ENCODE measurements at places on chromosomes 5 and 9.
A peak's percentile ranks its signal among the peaks of the same experiment; 100 is the strongest.

GRCh38 chr5:75450069-75450468 lies 61.4 kb downstream of the CERT1 start:
- DNase-seq: no peak

DNA sequence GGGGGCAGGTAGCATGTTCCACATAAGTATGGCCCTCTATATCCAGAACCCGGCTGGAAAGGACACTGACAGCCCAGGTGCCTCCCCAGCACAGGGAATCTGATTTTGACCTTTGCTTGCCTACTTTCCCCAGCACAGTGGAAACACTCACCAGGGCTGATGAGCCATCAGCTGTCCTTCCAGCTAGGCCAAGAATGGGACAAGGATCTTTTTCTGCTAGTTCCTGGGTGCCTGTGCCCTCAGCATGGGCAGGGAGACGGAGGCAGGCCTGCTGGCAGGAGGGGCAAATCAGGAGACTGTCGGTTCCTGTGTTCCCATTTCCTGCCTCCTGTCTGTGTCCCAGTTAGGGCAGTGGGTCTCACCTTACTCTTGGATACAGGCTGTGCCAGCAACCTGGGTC lies 1.1 kb downstream of the CYFIP2 start:
- DNase-seq: no peak

- no peak for DNase-seq
Observed at GRCh38 chr5:124678922-124679519, 67.4 kb downstream of the ZNF608 start.

DNA sequence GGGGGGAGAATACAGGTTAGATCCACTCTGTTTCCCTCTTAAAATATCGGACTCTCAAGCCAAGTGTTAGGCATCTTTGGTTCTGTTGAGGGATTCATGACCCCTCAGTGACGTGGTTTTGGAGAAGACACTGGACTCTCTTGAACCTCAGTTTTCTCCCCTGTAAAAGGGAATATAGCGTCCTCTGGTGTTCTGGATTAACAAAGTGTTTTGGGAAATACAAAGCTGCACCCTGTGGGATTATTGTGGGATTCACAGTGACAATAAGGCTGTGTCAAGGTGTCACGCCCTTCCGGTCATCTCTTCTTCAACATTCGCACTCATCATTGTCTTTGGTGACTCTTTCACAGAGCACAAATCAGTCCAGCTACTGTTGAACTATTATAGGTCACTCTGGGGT lies 139.0 kb downstream of the IRX1 start:
- no peak for DNase-seq

DNA sequence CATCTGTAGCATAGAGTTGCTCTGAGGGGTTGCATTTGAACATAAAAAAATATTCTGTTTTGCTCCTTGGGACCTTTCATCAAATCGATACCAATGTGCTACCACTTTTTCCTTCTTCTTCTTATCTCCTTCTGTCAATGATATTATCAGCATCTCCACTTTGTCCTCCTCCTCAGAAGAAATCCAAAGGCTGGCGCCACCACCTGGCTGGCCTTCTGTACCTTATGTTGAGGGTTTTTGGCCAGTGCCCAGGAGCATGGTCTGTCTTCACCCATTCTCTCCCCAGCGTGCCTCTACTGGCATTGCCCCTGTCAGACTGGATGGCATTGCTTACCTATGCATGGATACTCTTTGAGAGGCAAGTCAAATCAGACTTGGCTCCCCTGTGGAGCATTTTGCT lies 167.2 kb downstream of the CFAP90 start:
- DNase-seq: no peak

GRCh38 chr5:176425138-176425537 lies 8.8 kb upstream of the CLTB start:
- DNase-seq: no peak

GRCh38 chr5:143275512-143276363 lies 127.7 kb downstream of the NR3C1 start:
- no peak for DNase-seq

DNA sequence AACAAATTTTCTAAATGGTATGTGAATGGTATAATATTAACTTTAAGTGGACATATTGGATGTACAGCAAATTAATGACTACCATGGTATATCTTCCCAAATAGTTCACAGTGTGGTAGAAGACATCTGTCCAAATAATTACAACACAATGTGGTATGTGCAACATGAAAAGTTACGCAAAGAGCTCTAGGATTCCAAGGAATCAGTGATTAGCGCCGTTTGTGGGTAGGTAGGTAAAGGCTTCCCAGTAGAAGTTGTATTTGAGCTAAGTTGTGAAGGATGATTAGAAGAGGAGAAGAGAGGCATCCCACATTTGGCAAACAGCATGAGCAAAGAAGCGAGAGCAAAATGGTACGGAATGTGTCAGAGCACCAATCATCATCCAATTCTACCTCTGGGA lies 14.3 kb upstream of the KLF9 start:
- no peak for DNase-seq

DNA sequence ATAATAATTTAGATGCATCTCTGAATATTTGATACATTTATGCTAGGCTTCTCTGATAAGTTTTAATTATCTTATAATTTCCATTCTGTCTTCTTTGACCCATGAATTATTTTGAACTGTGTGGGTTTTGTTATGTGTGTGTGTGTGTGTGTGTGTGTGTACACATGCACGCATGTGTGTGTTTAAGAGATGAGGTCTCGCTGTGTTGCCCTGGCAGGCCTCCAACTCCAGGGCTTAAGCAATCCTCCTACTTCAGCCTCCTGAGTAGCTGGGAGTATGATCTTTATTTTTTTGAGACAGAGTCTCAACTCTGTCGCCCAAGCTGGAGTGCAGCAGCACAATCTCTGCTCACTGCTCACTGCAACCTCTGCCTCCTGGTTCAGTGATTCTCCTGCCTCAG lies 75.4 kb downstream of the NDUFAF2 start:
- DNase-seq: no peak

DNA sequence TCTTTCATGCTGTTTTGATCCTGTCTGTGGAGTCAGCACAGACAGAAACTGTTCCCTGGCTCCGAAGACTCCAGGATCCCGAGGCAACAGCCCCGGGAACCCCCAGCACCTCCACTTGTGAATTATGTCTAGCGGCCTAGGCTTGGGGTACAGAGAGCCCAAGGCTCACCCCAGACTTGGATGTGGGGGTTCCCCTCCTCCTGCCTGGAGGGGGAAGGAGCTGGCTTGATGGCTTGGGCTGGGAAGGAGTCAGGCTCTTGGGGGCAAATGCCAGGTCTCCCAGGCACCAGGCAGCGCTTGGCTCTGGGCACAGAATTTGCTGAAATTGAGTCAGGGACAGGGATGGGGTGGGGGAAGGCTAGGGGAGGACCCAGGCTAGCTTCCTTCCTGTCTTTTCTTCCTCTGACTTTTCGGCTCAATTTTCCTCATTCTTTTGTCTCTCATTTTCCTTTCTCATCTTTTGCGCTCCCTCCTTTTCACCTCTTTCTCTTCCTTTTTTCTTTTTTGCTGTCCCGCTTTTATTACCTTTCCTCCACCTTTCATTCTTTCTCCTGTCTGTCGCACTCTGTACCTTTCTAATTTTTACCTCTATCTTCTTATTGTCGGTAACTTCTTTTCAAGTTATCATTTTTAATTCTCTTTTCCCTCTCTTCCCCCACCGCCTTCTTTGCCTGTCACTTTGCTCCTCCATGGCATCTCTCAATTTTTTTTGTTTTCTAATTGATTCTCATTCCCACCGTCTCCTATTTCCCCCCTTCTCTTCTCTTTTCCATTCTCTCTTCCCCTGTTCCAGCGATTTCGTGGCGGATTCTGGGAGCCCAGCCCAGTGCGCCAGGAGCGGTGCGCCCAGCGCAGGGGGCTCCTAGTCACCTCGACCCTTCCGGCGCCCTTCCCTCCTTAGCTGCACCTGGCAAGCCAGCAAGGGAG lies 10.5 kb downstream of the MSX2 start:
- no peak for DNase-seq

DNA sequence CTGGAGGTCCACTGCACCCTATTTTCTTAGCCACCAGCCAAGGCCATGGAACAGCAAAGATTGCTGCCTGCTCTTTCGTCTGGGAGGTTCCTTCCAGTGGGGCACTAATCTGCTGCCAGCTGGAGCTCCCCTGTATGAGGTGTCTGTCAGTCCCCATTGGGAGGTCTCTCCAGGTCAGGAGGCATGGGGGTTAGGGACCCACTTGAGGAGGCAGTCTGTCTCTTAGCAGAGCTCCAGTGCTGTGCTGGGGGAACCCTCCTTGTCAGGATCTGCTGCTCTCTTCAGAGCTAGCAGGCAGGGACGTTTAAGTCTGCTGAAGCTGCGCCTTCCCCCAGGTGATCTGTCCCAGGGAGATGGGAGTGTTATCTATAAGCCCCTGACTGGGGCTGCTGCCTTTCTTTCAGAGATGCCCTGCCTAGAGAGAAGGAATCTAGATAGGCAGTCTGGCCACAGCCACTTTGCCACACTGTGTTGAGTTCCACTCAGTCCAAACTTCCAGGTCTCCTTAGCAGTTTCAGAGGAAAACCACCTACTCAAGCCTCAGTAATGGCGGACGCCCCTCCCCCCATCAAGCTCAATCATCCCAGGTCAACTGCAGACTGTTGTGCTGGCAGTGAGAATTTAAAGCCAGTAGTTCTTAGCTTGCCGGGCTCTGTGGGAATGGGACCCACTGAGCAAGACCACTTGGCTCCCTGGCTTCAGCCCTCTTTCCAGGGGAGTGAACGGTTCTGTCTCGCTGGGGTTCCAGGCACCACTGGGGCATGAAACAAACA lies 317.7 kb downstream of the LRRC70 start:
- DNase-seq: no peak

- DNase-seq: peak; percentile 75
Observed at GRCh38 chr5:132386644-132387286, 17.3 kb downstream of the SLC22A5 start.

DNA sequence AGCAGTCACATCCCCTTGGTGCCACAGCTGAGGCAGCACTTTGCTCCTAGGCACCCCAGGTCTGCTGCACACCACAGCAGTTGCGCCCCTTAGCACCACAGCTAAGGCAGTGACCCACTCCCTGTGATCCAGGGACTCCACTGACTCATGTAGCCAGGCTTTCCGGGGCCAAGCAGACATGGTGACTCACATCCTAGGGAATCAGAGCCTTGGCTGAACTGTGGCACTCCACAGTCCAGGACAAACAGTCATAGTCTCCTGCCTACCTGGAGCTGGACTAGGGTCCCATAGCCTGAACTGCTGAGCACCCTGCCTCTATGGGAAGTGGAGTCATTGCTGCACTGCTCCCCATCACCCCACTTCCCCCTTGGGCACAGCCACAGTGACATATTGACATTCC lies 338.7 kb downstream of the NPR3 start:
- DNase-seq: no peak

DNA sequence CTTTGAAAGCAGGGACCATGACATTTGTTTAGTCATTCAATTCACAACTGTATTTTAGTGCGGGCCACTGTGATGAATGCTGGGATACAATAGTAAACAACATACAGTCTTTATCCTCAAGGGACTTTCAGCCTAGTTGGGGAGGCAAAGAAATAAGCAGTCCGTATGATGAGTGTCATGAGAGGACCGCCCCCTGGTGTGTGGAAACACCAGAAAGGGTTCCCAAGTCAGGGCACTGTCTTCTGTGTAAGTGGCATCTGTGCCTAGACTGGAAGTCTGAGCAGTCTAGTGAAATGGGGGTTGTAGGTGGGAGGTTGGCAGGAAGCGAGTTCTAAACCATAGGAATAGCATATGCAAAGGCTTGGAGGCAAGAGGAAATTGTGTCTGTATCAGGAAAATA lies 6.8 kb downstream of the C9orf43 start:
- DNase-seq: no peak

- no peak for DNase-seq
Observed at GRCh38 chr5:143046314-143046713, 276.1 kb downstream of the ARHGAP26 start.

DNA sequence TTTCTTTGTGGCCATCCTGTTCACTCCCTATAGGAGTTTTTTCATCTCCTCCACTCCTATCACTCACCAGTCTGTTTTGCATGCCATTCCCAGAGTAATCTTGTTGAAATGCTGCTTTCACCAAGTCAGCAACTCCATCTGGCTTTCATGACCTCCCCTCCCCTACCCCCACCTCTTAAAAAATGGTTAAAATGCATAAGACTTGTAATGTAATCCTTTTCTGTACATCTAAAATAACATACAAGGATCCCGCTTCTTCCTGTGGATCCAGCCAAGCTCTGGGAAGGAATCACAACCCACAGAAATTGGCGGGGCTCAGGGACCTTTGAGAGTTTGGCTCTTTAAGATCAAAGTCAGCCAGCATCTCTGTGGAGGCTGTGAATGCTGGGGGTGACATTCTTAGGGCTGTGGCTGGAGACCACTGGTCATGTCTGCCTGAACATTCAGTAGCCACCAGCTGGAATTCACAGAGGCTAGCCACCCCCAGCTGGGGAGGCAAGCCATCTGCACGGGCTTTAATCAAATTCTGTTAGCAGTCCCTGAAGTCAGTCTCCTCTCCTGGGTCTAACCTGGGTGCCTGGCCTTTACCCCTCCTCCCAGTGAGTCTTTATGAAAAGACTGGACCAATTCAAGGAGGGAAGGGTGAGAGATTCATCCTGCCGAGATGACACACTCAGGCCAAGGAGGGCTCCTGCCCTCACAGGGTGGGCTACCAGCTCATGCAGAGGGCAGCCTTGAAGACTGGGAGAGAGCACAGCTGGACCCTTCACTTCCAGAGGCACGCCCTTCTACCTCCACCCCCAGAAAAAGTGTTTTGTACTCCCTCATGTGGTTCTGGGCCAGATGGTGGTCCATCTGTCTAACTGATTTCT lies 132.9 kb downstream of the LIFR start:
- DNase-seq: no peak

Data from stimulated activated naive CD8-positive, alpha-beta T cell treated with anti-CD3 and anti-CD28 coated beads, Interleukin-15, Interleukin-2, amounts not matched to agents 100 U/mL and 50 U/mL, for 24 hours (primary cell).